ENCODE measurements at places on chromosomes 2 and 18.

DNA sequence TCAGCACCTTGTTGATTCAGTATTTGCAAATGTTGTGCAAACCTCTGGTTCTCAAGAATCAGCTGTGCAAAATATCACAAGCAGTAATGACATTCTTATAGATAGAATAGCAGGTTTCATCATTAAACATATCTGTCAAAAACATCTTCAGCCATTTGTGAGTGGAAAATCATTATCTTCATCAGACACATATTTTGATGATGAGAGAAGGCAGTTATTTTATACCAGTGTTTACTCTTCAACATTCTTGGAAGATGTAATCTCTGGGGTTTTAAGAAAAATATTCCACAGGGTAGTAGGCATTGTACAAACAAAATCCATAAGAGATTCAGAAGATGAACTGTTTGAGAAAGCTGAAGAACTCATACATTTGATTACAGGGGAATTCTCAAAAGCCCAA, 64.3 kb downstream of the FSIP2 start:
- no peak for DNase-seq

GRCh38 chr18:45439851-45440645, 175.2 kb upstream of the SLC14A2 start:
- no peak for DNase-seq

GRCh38 chr18:57063601-57064103, 83.2 kb upstream of the BOD1L2 start:
- DNase-seq, result no peak

DNA sequence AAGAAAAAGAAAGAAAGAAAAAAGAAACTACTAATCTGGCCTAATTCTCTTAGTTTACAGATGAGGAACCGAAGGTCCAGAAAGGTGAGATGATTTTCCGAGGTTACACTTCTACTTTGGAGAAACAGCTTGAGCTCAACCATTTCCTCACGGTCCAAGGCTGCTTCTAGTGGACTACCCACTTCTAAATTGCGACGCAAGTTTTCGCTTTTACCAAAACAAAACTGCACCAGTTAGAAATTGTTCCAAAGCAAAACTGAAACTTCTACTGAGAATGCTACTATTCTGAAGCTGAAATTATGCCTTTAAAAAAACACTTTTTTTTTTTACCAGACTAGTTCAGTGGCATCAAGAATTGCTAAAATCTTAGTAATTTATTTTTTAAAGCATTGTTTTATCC, 101.6 kb downstream of the INO80D start:
- no peak for DNase-seq

DNA sequence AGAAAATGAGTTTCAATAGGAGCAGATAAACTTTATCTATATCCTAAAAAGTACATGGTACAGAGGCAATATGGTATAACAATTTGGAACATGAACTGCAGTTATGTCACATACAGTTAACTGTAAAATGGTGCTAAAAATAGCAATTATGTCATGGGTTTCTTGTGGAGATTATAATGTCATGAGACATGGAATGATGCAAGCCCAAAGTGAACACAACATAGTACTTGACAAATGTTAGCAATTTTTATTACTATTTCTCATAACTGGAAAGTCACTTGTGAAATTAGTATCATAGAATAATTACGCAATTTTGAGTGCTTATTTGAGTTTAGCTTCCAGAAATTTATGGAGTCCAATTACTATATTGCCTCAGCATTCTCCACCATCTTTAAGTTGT, 1263.4 kb downstream of the DSC3 start:
- no peak for DNase-seq

DNA sequence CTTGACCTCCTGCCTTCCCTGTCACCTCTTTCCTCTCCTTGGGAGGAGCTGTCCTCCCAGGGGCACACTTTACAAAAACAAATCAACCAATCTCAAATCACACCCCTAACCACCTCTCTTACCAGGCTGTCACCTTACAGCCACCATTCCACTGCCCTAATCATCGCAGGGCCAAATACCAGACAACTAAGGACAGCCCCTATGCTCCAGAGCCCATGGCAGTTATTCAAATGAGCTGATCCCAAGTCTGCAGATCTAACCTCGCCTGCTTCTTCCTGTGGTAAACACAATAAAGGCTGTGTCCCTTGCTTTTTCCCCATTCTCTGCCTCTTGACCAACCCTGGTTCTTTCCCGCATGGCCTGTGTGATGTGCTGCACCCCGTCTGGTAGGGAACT, 154.2 kb upstream of the CNTNAP5 start:
- no peak for DNase-seq

- no peak for DNase-seq
Observed at GRCh38 chr18:23683671-23684070, 5.6 kb upstream of the LAMA3 start.

GRCh38 chr2:39159283-39159682, 38.4 kb upstream of the SOS1 start:
- no peak for DNase-seq

DNA sequence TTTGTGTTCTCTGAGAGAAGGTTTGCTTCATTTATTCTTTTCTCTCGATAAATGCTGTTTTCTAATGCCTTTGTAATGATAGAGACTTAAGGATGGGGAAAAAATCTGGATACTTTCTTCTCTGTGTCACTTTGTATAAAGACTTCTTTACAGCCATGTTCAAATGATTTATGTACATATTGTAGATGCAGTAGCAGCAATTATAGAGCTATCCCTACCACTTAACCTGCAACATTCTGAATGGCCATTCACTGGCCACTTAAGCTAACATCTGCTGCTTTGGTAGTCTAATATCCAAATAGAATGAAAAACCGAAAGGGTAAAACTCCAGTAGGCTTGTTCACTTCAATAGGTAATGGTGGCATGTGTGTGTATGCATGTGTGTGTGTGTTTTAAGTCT, 97.8 kb downstream of the CSRNP3 start:
- peak; percentile 47 for DNase-seq

GRCh38 chr2:10414591-10414990, 33.5 kb downstream of the ODC1 start:
- DNase-seq, result peak; percentile 98

DNA sequence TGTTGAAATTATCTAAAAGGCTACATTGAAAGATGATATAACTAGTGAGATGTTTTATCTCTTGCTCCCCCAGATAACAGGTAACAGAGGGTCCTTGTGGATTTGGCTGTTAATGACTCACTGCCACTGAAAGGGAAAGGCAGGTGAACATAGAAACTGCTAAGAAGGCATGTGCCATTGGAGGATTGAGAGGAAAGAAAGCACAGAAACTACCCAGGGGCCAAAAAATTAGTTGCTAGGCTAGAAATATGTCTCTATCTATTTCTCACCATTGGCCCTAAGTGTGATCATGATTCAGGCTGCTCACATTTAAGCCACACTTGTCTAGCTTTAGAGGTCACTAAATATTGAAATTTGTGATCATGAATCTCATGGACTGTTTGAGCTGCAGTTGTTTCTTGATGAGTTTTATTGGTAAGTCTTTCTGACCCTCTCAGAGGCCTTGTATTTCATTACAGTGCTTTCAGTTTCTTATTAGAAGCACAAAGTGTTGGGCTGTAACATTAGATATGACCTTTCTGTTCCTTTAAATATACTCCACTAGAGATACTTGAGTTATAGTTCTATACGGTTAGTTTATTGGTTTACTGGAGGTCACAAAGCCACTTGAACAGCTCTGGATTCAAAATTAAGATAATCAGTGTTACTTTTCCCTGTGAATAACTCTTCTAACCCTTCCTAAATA, 26.2 kb downstream of the NAB1 start:
- DNase-seq, result no peak

- no peak for DNase-seq
Observed at GRCh38 chr2:159468257-159468656, 148.1 kb downstream of the BAZ2B start.

GRCh38 chr2:105571445-105571987, 172.7 kb upstream of the FHL2 start:
- no peak for DNase-seq

DNA sequence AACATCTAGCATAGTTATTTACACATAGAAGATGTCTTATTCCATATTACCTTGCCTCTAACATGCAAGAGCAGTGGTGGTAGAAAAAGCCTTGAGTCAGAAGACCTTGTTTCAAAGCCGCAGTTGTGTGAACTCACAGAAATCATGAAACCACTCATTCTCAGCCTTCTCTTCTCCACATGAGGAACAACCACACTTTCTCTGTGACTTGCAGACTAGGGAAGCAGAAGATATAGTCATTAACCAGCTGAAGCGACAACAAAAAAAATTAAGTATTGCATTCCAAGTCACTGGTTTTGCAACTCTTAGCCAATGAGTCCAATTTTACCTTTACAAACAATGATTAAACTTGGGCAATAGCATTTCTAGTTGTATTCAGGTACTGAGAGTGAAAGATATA, 19.0 kb downstream of the TWSG1 start:
- DNase-seq, result no peak

GRCh38 chr2:205759257-205759656, 77.0 kb downstream of the NRP2 start:
- no peak for DNase-seq

DNA sequence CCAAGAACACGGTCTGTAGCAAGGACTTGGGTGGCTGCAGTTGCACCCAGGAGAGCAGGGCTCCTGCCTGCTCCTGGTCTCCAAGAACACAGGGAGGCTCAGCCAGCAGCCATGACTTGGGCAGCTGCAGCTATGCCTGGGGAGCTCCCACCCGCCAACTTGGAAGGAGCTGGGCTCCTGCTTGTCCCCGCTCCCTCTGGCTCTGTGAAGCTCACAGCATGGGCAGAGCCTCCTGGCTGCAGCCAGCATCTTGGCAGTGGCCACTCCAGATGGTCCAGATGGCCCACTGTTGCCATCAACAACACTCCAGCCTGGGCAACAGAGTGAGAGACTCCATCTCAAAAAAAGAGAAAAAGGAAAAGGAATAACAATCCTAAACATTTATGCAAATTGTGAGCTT, 5.2 kb downstream of the ZSCAN30 start:
- DNase-seq, result no peak

DNA sequence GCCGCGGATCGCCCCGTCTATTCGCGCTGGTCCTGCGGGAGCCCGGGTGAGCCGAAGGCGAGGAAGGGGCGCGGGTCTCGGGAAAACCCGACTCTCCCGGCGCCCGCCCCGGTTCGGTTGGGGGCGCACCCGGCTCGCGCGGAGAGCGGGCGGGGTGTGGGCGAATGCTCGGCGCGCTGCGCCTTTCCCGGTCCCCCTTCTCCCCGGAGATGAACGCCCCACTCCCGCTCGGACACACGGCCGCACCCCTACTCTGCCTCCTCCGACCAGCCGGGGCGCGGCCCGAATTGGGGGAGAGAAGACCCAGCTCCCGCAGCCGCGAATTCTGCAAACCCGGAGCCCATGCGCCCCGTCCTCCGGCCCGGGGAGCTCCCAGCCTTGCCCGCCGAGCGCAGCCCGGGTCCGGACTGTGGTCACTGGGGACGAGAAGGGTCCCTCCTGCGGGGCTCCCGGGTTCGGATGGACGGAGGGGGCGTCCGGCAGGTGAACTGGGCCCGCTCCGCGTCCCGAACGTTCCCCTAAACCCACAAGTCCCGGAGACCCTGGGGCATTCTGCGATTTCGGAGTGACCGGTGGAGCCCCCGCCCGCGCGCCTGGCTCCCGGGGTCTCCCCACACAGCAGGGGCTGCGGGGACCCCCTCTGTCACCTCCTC, 734 bp downstream of the KCNG2 start:
- DNase-seq, result no peak

DNA sequence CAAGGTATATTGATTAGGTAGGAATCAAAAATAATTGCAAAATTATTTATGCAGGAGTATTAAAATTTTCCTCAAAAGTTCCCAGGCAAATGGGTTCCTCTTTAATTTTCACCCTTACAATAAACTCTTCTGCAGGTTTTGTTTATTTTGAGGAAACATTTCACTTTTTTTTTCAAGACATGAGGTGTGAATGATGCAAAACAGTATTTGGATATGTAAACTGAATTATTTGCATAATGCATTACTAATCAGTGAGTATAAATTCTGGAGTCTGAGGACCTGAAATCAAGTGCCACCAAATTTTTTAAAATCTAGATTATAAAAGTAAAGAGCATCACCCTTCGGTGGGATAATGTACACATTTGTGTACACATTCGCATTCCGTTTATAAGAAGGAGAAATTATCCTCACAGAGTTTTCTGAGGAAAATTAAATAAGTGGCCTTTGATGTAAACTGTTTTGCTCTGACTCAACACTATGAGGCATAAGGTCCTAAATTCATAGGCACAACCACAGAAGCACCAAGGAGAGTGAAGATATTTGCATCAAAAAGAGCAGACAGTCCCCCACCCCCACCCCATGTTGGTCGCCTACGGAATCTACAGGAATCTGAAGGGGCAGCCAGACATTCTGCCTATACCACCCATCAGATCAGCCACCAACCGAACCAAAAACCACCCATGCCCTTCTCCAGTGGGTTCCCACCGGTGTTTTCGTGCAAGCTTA, 33.1 kb downstream of the BCL11A start:
- no peak for DNase-seq

GRCh38 chr18:63262369-63263335, 56.9 kb downstream of the BCL2 start:
- DNase-seq, result no peak

GRCh38 chr18:2906704-2907549, 60.1 kb downstream of the EMILIN2 start:
- DNase-seq, result no peak

DNA sequence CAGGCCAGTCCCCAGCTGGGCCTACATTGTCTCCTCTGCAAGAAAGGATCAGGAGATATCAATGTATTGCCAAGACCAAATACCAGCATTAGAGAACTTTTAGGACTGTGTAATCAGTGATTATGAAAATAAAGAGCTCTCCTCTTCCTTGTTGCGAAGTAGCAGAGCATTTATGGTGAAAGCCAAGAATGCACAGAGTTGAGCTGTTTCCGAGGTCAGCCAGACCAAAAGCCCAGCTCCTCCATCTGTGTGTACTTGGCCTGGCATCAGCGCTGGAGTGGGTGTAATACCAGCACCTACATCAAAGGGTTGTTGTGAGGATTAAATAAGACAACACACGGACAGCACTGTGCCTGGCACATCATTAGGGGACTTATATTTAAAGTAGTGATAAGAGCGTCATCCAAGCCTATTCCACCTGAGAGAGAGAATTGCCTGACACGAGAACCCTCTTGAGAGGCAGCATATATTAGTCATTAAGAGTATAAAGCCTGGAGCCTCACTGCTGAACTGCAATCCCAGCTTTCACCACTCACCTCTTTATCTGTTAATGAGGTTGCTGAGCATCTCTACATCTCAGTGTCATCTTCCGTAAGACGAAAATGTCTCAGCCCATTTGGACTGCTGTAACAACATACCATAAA, 7.4 kb upstream of the SLC16A14 start:
- peak; percentile 16 for DNase-seq

GRCh38 chr2:200624026-200624425, 38.2 kb downstream of the AOX1 start:
- no peak for DNase-seq

DNA sequence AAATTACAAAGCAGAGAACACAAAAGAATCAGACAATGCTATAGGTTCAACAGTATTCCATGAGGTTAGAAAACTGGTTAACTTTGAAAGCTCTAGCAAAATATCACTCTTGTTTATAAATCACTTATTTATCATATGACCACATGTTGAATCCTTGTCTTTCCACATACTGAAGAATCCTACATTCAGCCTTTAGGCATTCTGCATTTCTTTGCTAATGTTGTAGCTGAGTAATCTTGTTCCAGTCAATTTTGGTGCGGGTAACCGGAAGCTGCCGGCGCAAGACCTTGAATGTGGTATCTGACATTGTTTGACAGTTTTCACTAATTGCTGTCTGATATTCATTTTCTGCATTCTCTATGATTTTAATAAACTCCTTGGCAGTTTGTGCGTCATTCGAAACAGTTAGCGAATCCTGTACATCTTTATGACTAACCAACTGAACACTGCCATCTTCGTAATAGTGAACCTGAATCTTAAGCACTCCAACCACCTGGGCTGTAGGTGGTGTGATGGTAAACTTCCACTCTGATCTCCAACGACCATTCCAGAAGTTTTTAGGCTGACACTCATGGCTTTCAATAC, 154.1 kb downstream of the BAZ2B start:
- DNase-seq, result no peak

All from SHP77 (cell line).